NCI-H446 treated with DMSO at 0.1 percent for 48 hours (cell line): ENCODE measurements at places on chromosomes 13 and 19.

DNA sequence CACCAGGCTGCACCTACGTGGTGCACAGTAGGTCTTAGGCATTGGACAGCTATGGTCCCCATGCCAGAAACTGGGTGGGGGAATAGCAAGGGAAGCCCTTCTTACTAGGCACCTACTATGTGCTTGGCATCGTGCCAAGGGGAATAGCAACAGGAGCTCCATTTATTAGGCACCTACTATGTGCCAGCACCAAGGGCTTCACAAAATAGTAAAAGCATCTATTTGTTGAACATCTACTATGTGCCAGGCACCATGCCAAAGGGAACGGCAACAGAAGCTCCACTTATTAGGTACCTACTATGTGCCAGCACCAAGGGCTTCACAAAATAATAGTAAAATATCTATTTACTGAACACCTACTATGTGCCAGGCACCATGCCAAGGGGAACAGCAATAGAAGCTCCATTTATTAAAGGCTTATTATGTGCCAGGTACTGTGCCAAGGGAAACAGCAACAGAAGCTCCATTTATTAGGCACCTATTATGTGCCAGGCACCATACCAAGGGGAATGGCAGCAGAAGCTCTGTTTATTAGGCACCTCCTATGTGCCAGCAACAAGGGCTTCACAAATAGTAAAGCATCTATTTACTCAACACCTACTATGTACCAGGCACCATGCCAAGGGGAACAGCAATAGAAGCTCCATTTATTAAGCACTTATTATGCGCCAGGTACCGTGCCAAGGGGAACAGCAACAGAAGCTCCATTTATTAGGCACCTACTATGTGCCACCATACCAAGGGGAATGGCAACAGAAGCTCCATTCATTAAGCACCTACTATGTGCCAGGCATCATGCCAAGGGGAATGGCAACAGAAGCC lies 108.5 kb downstream of the PTPRS start:
- DNase-seq: no peak

DNA sequence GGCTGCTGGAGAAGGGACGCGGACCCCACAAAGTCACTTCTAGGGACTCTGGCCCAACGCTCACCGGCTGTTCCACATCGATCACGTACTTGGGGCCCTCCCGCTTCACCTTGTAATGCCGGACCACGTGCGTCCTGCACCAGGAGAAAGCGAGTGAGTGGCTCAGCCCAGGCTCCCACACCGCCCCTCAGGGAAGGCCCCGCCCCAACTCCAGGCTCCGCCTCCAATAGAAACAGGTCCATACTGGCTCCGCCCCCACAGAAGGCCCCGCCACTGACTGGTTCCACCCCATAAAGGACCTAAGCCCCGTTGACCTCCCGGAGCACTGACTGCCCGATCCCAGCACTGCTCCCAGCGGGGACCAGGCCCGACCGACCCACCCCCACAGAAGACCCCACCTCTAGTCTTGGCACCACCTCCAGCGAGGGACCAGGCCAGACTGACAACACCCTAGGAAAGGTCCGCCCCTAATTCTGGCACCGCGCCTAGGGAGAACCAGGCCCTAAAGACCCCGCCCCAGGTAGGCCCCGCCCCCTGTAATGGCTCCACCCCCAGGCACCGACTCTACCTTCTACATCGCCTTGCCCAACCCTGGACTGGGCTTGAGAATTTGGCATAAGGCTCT lies 11.3 kb downstream of the STAP2 start:
- DNase-seq: no peak

- DNase-seq: no peak
Measured at GRCh38 chr13:100512422-100512821, 76.2 kb downstream of the GGACT start.

DNA sequence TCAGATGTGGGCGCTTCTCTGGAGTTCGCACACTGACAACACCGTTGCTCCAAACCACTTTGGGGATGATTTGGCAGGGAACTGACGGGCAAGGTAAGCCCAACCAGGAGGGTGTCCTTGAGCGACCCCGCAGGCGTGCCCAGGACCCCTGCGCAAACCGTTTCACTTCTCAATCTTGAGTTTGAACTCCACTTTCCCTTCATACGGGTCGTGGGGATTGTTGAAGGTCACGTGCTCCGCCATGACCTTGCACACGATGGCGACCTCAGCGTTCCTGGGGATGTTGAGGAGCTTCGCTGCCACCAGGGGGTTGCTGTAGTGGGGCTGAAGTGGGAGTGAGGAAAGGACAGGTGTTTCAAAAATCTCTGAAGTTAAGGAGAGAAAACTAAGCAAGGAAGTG lies 8.8 kb downstream of the ATP4B start:
- DNase-seq: no peak

- no peak for DNase-seq
Measured at GRCh38 chr19:28493884-28494283, 719.1 kb downstream of the UQCRFS1 start.

- no peak for DNase-seq
Measured at GRCh38 chr13:107881362-107881761, 334.0 kb downstream of the LIG4 start.

DNA sequence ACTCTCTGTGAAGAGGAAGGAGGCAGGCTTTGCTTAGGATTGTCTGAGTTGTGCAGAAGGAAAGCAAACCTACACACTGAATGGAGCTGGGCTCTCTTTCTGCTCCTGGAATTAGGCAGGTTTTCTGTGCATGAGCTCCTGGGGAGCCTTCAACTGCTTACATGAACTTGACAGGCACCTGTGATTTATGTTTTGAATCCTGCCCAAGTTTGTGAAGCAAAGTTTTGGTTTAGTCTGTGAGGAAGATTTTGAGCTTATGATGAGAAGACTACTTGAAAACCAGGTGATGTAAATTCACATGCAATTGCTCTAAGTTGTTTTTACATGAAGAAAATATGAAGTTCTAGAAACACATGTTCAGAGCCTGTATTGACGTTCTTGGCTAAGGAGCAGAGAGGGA lies 109.0 kb downstream of the SLAIN1 start:
- DNase-seq: no peak

DNA sequence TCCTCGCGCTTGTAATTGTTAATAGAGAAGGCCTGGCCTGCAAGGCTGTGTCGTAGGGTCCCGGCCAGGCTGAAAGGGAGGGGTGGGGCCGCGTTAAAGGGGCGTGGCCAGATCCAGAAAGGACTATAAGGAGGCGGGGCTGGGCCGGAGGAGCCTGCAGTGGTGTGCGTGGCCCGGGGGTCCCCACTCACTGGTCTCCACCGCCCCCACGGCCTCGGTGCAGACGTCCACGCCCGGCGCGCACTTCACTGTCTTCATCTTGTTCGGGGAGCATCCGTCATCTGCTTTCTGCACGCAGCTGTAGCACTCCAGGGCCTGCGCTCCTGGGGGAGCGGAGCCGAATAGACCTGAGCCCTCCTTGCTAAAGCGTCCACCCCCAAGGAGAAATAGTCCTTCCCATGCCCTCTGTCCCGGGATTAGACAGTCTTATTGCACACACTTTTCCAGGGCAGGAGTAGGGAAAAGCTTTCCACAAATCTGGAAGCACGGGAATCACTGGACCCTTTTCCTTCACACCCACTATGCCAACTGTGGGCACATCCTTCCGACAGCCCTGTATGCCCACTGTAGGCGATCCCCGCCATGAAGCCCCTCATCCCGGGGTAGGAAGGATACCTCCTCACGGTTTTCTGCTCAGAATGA lies 1.2 kb downstream of the LYPD3 start:
- DNase-seq: no peak

DNA sequence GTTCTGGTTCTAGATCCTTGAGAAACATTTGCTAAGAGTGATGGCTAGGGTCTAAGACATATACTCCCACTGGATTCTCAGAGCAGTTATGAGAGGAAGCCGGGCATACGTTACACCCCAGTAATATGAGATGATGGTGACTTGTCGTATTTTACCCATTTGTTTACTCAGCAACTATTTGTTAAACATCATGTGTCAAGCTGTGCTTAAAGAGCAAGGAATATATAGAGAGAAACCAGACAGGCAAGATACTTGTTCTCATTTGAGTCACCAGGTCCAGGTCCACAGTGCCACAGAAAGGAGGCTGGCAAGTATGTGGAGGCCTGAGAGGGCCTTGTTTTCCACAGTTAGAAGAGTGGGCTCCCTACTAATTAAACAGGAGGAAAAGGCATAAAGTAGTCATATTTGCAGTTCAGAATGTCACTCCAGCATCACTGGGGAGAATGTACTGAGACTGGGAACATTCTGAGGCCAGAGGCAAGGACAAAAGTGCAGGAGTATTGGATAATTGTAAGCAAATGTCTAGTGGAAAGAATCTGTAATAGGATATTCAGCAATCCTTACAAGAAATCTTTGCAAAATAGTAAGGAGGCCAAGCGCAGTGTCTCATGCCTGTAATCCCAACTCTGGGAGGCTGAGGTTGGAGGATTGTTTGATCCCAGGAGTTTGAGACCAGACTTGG lies 142.2 kb downstream of the IRS2 start:
- no peak for DNase-seq

DNA sequence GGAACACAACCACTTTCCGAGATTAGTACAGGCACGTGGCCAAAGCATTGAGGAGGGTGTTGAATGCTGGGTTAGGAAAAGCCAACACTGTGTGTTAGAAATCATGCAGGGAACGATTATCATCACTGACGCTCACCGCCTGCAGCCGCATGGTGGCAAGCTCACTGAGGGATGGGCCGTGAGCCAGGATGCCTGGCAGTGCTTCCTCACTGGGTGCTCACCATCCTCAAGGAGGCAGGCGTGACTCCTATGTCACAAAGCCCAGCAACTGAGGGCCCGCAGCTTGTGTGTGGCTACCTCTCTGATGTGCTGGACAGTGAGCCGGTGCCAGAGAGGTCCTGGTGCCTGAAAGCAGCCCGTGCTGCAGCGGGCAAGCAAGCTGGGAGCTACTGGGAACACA lies 30.4 kb upstream of the TIMM44 start:
- no peak for DNase-seq

- DNase-seq: no peak
Measured at GRCh38 chr13:22736084-22736767, 444.6 kb upstream of the SGCG start.
